ENCODE measurements at places on chromosomes 16 and 17.

GRCh38 chr16:10280262-10281170 is 98.3 kb upstream of the GRIN2A start:
- DNase-seq, result no peak

- no peak for DNase-seq
Observed at GRCh38 chr16:49876716-49877129, 20.8 kb upstream of the ZNF423 start.

- no peak for DNase-seq
Observed at GRCh38 chr16:4365014-4365406, 6.6 kb upstream of the VASN start.

- no peak for DNase-seq
Observed at GRCh38 chr16:75653922-75654321, 6.3 kb downstream of the TERF2IP start.

DNA sequence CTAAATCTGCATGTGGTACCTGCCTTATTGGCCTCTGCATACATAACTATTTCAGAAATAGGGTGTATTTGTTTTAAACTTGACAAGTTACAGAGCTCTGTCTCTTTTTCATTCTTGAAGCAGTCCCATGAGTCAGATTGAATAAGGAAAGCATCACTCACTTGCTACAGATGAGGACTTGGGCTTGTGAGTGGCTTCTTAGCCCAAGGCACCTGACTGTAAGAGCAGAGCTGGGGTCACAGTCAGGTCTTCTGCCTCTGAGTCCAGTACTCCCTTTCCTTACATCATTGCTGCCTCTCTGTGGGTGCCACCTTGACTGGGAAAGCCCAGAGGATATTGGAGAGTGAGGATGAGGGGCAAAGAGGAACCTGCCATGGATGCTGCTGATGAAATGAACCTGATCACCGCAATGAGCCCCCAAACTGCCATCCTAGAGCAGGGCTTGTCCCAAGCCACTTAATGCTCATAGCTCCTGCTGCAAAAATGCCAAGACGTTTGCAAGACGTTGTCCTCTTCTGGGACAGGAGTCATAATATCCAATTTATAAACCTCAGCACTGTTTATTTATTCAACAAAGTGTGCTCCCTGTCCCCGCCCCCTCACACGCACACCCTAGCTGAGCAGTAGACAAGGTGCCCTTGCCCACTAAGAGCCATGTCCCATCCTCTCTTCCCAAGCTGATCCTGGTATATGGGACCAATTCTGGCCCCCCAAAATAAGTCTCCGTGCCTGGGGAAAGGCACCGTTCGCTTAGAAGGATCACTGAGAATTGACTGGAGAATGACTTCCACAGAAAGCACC is 74.1 kb downstream of the CCDC182 start:
- no peak for DNase-seq

- no peak for DNase-seq
Observed at GRCh38 chr16:73048292-73049080, 558 bp upstream of the ZFHX3 start.

DNA sequence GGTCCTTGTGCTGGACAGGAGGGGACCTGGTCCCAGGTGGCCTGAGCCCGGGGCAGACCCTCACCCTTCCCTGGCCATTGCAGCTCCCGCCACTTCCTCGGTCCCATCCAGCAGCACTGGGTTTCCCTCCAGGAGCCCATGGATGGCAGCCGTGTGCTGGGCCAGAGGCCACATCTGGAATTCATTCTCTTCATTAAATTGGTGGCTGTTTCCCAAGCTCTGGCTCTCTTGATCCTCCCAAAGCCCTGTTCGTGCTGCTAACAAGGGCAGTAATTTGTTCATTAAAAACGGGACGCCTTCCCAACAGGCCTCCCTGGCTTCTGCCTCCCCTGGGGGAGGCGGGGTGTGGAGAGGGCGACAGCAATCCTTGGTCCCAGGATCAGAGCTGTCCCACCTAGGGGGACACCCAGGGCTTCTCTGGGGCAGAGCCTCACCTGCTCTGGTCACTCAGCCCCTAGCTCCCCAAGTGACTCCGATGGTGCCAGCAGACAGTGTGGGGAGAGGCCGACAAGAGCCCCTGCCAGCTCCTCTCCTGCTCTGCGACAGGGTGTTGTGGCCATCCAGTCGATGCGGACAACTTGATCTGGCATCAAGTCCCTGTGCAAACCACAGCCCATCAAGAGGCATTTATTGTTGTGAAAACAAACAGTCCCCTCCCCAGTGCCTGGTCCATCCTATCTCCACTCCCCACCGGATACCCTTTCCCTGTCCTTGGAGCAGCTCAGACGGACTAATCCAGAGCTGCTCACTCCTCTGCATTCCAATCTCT is 44.0 kb downstream of the SDK2 start:
- no peak for DNase-seq
